NCI-H2171 (cell line): ENCODE measurements at places on chromosomes 7 and 10.

- no peak for DNase-seq
These were observed 12.1 kb downstream of the GALNTL5 start for GRCh38 chr7:151968357-151968756.

DNA sequence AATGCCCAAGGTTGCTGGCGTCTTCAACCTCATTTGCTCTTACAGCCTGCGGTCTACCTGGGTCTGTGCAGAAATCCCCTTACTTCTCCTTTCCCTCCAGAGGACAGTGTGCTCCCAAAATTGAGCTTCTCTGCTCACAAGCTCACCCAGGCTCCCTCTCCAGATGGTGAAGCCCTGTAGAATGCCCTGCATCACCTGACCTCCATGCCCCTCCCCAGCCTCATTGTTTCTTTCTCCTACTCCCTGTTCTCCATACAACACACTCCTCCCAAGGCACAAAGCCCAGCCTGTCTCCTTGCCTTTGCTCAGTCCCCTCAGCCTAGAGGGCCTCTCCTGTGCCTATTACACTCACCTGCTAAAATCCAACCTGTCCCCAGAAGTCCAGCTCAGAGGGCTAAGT lies 3.5 kb downstream of the CRHR2 start:
- no peak for DNase-seq

- no peak for DNase-seq
These were observed 120.1 kb upstream of the AOAH start for GRCh38 chr7:36844374-36844773.

GRCh38 chr10:28952523-28952922 lies 275.2 kb downstream of the BAMBI start:
- DNase-seq: no peak

DNA sequence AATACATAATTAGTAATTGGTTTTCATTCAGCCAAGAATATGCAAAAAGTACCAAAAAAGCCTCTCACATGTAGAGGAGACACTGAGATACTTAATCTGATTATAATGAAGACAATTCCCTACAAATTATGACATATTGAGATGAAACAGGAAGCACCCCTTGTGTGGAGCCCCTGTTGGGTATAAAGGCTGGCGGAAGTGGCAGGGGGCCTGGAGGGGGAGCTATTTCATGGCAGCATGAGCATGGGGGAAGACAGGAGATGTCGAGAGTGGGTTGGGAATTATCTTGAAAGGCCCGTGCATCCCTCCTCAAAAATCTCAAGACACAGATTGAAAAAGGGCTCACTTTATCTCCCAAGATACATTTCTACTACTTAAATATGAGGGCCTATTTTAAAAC lies 96.9 kb downstream of the PIP4K2A start:
- DNase-seq: no peak

DNA sequence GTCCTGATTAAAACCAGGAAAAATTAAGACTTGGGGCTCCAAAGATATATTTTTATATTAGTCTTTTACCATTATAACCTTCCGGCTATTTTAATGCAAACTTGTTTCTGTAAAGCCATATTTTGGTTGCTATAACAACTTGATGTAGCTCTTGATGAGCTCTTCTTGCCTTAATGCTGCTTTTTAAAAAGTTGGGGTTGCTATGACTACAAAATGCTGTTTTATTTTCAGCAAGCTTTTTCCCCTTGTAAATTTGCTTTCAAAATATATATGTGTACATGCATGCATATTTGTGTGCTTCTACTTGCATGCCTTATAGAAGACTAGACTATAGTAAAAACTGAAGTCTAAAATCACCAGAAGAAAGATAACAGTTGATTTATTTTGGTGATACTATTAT lies 99.7 kb downstream of the CSTF2T start:
- DNase-seq: no peak

- DNase-seq: no peak
These were observed 42.2 kb downstream of the COL13A1 start for GRCh38 chr10:69843923-69844322.
